Right lobe of liver (tissue), 6 donors: ENCODE measurements at places on chromosomes 12 and 14. TPM values are rescaled to one million over a fixed set of nuclear protein-coding genes. Genes with fewer than 3 reads are reported as not detected.

GRCh38 chr14:69741055-69741454, 25.9 kb upstream of the SRSF5 start:
- no peak for DNase-seq

DNA sequence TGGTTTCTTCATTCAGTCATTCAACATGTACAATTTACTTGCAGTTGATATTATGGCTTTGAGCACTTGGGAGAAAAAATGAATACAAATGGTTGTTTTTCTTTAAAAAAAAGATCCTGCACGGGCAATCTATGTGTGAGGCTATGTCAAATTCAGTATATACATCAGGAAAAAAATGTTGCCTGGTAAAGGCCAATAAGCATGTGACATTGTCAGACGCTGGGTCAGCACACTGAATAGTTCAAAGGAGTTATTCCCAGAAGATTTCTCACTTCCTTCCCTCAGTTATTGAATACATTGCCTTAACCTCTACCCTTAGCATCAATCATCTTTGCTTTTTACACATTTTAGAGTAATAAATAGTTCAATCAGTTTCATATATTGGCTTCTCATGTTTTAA, 319.2 kb downstream of the NUAK1 start:
- no peak for DNase-seq

DNA sequence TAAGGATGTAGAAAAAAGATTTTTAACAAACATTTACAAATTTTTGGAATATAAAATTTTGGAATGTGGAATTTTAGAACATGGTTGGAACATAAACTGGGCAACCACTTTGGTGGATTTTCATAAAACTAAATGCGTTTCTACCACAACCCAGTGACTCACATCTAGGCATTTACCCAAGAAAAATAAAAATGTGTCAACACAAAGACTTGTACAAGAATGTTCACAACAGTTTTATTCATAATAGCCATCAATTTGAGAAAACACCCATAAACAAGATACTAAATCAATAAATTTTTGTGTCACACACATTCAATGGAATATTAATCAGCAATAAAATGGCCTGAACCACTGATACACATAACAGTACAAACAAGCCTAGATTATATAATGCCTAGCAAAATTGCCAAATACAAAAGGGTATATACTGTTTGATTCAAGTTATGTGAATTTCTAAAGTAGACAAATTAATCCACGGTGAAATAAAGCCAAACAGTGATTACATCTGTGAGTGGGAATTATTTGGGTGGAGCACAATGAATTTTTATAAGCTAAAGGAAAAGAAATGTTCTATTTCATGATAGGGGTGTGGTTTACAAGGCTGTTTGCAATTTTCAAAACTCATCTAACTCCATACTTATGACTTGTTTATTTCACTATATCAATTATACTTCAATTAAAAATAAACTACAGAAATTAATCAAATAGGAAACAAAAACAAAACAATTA, 415.2 kb upstream of the OR4E1 start:
- DNase-seq = no peak

IL26 gene
- total RNA-seq = not detected

FOS gene
- total RNA-seq = 9.9 TPM

CMKLR1 gene
- 5.7 TPM for total RNA-seq

FGD6 gene
- 5.6 TPM for total RNA-seq
